ENCODE measurements at places on chromosomes 4 and X.

- DNase-seq, result no peak
Measured at GRCh38 chr4:119478446-119479179, 150.0 kb downstream of the PDE5A start.

GRCh38 chrX:119758731-119759247 is 401 bp downstream of the SOWAHD start:
- DNase-seq, result peak; percentile 9

DNA sequence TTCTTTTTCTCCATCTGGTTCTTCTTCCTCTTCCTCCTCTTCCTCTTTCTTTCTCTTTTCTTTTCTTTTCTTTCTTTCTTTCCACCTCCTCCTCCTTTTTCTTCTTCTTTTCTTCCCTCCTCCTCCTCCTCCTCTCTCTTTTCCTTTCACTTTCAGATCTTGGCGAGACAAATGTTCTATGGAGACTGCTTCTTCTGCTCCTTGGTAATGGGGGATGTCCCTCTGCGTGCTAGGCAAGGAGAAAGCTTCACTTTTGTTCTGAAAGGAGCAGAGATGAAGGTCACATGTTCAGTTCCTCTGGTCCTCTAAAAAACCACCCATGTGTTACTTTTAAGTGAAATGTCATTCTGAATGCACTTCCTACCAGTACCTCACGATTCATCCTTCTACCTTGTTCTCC is 33.2 kb downstream of the NBDY start:
- no peak for DNase-seq

GRCh38 chrX:85499400-85499799 is 119.9 kb upstream of the POF1B start:
- no peak for DNase-seq

- no peak for DNase-seq
Measured at GRCh38 chr4:95742872-95743271, 97.0 kb upstream of the PDHA2 start.

- no peak for DNase-seq
Measured at GRCh38 chr4:162836773-162837172, 329.9 kb downstream of the NAF1 start.

DNA sequence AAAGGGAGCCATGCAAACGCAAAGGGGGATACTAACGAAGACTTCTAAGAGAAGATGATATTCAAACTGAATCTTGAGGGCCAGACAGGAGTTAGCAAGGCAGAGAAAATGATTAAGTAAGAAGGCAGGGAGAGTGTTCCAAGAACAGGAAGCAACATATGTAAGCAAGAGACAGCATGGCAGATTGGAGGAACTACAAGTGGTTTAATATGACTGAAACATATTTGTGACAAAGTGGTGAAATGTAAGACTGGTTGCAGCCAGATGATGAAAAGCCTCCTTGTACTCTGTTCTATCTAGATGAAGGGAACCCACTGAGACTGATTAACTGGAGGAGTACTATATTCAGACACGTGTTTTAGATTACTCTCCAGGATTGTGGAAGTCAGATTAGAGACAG is 116.6 kb upstream of the DIAPH2 start:
- no peak for DNase-seq

DNA sequence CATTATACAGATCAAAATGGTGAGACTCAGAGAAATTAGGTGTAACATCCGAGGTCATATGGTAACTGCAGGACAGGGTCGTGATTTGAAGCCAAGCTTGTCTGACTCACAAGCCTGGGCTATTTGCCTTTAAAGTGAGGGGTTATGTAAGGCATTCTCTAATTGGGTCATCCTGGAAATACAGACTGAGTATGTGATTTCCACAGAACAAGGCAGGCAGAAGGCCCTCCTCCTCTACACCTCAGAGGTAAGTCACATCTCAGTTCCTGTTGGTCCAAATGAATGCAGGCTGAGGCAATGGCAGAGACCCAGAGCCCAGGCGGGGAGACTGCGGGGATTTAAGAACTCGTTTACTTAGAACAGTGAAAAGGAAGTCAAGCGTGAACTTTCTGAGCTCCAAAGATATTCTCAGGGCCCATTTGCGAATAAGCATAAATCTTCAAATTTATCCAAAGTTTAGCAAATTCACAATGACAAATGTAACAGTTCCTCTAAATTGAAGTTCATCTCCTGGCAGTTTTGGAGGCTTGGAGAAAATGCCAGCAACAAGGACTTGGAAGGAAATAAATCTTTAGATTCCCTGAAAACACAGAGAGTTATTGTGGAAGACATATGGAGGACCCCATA is 153.3 kb downstream of the LDB2 start:
- DNase-seq, result no peak

DNA sequence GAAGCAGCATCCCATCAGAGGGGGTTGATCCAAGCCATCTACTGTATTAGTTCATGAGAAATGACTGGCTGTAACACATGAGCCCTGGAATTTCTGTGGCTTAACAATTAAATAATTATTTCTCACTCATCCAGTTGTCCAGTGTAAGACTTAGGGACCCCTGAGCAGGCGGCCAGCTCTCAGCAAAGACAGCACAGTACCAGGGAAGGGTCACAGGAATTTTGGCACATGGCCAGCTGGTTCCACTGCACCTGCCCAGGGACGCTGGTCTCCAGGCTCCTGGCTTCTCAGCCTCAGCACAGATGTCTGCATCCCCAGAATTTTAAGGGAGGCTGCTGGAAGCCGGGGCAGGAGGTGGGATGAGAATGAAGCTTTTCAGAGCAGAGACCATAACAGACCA is 93.7 kb upstream of the DHRSX start:
- no peak for DNase-seq

- DNase-seq, result peak; percentile 27
Measured at GRCh38 chr4:1512738-1513660, 106.8 kb upstream of the NKX1-1 start.

GRCh38 chrX:96984538-96984937 is 100.8 kb downstream of the RPA4 start:
- DNase-seq, result no peak

DNA sequence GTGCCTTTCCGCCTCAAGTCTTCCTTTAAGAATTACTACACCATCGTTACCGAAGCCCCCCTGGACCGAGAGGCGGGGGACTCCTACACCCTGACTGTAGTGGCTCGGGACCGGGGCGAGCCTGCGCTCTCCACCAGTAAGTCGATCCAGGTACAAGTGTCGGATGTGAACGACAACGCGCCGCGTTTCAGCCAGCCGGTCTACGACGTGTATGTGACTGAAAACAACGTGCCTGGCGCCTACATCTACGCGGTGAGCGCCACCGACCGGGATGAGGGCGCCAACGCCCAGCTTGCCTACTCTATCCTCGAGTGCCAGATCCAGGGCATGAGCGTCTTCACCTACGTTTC is 2.2 kb downstream of the PCDH10 start:
- DNase-seq, result no peak

GRCh38 chrX:107107459-107107858 is 11.2 kb downstream of the RBM41 start:
- DNase-seq, result no peak

DNA sequence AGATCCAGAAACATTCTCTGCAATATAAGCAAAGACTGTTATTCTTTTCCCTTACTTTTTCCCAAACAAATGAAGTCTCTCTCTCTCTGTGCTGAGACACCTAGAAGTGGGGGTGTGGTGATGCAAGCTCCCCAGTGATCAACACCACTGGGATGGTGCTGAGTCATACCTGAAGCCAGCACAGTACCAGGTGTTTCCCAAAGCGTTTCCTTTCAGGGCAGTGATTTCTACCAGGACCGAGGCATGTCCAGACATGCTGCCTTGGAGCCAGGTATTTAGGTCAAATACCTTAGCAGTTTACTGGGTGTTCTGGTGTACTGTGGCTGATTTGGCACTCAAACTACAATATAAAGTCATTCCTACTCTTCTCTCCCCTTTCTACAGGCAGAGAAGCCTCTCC is 726.5 kb downstream of the FAM133A start:
- no peak for DNase-seq

DNA sequence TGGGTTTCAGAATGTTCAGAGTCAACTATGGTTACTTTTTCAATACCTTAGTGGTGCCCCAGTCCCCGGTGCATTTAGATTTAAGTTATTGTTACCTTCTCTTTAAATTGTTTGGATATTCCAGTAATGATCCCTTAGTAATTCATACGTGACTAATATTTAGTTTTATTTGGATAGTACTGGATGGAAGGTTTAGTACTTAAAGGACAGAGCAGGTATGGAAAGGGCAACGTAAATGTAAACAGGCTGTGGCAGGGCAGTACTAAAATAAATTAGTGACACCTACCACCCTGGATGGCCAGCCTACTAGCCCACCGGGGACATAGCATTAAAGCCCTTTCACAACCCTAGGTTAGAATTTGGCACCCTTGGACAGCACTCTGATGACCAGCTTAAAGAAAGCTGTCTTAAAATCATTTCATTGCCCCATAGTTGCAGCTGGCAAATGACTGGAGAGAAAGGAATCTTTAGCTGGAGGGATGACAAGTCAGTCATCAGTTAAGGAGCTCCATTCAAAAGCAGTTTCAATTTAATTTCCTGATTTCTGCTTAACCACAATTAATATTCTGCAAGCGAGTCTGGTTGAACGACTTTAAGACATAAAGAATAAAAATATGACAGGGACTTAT is 16.4 kb downstream of the PLP1 start:
- no peak for DNase-seq

DNA sequence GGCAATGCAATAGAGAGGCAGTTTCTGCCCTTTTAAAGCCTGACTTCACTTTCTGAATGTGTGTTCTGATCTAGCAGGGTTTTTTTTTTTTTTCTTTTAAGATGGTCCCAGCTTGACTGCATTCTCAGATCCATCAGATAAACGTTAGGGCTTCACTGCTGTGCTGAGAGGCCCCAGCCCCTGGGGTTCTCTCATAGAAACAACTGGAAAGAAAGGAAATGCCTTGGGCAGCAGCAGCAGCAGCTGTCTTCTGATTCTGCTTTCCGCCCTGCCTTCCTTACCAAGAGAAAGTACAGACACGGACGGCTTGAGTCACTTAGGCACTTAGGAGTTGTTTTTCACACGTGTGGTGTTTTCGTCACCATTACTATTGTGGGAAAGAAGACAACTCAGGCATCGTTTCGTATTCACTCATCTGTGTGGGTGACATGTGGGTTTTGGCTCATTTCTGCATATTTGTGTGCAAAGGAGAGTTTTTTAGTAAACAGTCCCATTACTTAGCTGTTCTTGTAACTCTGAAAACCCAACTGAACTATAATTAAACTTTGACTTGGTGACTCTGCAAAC is 172.0 kb downstream of the PTTG2 start:
- DNase-seq, result peak; percentile 80

GRCh38 chrX:47572773-47573340 is 9.4 kb upstream of the TIMP1 start:
- no peak for DNase-seq

- no peak for DNase-seq
Measured at GRCh38 chr4:184953971-184954370, 64.3 kb upstream of the HELT start.

DNA sequence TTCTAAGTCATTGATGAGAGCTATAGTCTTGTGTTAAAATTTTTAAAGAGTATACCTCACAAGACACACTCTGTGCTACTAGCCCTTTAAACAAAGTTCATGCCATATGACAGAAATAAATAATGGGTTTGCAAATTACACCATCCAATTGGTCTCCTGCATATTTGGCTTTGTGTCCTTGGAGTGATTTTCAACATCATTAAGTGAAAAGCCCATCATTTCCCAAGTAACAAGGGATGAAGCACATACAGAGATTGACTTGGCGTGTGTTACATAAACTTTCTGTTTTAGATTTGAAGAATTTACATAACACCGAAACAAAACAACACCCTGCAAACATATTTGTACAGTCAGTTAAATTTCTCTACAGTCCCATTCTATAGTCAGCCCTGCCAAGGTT is 216.9 kb upstream of the NEIL3 start:
- no peak for DNase-seq

DNA sequence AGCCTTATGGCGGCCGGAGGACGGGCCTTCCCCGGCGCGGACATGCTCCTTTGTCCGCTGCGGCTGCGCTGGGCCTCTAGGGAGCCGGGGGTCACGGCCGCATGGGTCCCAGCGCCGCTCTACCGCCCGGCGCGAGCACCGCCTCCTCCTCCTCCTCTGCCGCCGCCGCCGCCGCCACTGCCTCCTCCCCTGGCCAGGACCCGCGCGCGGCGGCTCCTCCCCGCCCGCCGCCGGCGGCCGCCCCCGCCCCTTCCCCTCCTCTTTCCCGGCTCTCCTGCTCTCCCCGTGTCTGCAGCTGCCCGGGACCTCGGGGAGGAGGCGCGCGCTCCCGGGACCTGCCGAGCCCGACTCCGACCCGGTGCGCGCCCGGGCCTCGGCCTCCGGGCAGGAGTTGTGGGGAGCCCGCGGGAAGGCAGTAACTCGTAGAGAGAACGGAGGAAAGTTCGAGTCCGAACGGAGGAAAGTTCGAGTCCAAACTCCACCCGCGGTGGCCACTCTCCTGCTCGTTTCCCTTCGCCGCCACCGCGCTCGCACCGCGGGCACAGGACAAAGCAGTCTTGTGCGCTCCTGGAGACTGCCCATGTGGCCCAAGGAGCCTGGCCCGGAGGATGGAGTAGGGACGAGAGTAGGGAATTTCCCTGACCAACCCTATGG is at the start of gene ADGRA3:
Gene ADGRA3, minus strand, starts transcription at position 179 of the 654 bp plus-strand sequence. CDS start 282 bp downstream, outside the sequence.
- DNase-seq, result peak; percentile 34

- no peak for DNase-seq
Measured at GRCh38 chrX:124488412-124489161, 142.2 kb downstream of the SH2D1A start.

- no peak for DNase-seq
Measured at GRCh38 chrX:70234355-70234754, at the start of gene AWAT1. AWAT1 (plus strand) TSS chrX:70234655; CDS start chrX:70234696, 41 bp downstream.

GRCh38 chrX:40158036-40158706 is 60.4 kb upstream of the BCOR start:
- DNase-seq, result no peak

DNA sequence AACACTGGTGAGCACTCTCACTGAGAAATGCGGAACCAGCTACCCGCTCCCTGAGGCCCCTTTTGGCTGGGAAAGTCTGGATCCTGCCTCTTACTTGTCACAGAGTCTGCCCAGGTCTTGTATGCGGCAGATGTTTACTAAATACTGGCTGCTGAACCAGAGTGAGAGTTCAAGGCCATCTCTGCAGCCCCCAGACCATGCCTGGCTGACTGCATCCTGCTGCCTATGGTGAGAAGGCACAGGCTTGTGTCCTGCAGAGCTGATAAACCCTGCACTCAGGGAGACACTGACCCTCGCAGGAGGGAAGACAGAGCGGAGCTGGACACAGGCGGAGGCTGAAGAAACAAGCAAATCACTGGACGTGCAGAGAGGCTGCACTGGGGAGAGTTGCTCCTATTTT is 46.5 kb downstream of the JAKMIP1 start:
- no peak for DNase-seq

GRCh38 chr4:6325788-6326290 is 56.2 kb downstream of the WFS1 start:
- no peak for DNase-seq

DNA sequence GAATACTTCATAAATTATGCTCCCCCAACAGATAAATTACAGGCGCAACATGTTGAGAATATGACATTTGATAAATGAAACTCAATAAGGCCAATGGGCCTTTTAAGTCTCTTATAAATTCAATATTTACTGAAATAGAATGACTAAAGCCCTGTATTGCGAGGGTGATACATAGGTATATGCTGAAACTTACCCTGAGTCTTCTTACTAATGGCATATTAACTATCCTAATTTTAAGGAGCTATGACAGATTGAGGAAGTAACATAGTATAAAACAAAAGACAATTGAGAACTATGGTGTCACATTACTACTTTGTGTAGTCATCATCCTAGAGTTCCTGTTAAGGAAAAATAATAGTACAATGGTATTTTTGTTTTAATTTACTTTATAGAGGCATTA is 440.7 kb downstream of the IL15 start:
- no peak for DNase-seq
